ENCODE measurements at places on chromosomes 1 and 21. TPM values are rescaled to one million over a fixed set of nuclear protein-coding genes. Genes with fewer than 3 reads are reported as not detected.

- H3K27ac ChIP-seq: no peak overlapping the region
- no peak for DNase-seq
- H3K4me1 ChIP-seq: no peaks in the 10 kb centered on the region
- no peaks in the 10 kb centered on the region for H3K36me3 ChIP-seq
Measured at GRCh38 chr1:194174528-194174927, 988.1 kb upstream of the B3GALT2 start.

DNA sequence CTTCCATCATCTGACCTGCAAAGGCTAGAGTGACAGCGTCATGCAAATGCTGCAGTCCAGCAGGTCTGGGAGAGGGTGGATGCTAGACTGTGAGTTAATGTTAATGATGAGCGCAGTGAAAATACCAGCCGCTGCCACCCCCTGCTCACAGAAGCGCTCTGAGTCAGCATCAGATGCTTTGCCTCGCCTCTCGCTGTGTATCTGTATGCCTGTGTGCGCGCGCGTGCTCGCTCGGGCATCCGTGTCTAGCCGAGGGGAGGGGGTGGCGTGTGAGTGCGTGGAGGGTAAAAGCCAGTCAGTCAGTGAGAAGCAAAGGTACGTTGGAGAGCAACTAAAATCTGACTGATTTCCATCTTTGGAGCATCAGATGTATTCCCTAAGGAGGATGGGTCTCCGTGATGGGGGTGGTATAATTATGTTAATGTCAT lies 858.7 kb downstream of the USP25 start:
- peak; percentile 21 for DNase-seq
- H3K4me3 ChIP-seq: peak overlapping the region; percentile 42
- peaks cover 10% of the 10 kb centered on the region for H3K4me1 ChIP-seq

DNA sequence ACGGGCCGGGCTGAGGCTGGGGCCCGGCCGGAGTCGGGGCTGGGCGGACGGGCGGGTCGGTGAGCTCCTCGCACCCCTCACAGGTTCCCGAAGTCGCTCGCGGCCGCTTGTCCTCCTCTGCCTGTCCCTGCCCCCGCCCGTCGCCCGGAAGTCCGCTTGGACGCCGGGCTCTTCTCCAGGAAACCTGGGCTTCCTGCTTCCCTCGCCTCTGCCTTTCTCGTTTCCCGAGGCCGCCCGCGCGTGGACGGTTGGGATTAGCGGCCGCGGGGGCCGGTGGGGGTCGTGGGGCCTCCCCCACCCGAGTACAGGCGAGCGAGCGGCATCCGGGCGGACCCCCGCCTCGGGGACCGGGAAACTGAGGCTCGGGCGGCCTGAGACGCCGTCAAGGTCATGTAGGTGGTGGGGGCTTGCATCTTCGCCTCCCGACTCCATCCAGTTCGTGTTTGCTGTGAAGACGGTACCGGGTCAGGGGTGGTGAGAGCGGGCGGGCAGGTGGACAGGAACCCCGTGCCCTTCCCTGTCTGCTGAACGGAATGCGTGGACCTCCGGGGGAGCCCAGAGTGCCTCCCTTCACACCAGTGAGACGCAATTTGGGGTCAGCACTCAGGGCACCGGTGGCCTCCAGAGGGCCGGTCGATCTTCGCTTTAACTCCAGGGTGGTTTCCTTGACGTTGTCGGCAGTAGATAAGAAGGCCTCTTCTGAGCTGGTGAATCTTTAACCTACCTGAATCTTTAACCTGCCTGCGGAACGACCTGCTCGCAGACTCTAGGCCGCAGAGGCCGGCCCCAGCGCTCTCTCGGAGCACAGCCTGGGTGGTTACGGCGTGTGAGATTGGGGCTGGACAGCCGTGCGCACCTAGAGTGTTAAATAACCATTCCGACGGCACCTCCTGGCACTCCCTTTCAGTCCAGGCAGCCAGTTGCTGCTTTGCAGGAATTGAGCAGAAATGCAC lies 686 bp downstream of the ARF1 start:
- no peaks in the 10 kb centered on the region for H3K27me3 ChIP-seq
- H3K4me1 ChIP-seq: peaks cover 51% of the 10 kb centered on the region
- no peaks in the 10 kb centered on the region for H3K36me3 ChIP-seq

- H3K36me3 ChIP-seq: no peaks in the 10 kb centered on the region
- DNase-seq: no peak
- no peak overlapping the region for H3K4me3 ChIP-seq
Measured at GRCh38 chr1:109657395-109657794, 1.5 kb downstream of the GSTM4 start.

PLA2G5 gene
- 0.60 TPM for total RNA-seq

DNA sequence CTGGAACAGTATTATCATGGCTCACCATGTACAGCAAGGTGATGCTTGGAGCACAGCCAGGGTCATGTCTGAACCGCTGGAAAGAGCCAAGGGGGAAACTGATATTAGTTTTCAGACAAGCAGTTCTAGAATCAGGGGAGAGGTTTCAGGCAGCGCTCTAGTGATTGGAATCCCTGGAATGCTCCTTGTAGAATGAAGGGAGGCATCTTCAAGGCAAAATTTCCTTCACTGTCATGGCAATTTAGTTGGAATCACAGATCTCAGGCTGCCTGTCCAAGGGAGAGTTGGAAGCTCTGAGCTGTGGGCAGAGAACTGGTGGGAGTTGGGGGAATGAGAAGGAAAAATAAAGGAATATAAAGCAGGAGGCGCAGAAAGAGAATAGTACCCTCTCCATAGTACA lies 737.1 kb downstream of the PTPRU start:
- H3K36me3 ChIP-seq: no peaks in the 10 kb centered on the region
- H3K4me3 ChIP-seq: no peak overlapping the region
- H3K27ac ChIP-seq: no peak overlapping the region
- peaks cover 3% of the 10 kb centered on the region for H3K27me3 ChIP-seq
- no peak for DNase-seq

DNA sequence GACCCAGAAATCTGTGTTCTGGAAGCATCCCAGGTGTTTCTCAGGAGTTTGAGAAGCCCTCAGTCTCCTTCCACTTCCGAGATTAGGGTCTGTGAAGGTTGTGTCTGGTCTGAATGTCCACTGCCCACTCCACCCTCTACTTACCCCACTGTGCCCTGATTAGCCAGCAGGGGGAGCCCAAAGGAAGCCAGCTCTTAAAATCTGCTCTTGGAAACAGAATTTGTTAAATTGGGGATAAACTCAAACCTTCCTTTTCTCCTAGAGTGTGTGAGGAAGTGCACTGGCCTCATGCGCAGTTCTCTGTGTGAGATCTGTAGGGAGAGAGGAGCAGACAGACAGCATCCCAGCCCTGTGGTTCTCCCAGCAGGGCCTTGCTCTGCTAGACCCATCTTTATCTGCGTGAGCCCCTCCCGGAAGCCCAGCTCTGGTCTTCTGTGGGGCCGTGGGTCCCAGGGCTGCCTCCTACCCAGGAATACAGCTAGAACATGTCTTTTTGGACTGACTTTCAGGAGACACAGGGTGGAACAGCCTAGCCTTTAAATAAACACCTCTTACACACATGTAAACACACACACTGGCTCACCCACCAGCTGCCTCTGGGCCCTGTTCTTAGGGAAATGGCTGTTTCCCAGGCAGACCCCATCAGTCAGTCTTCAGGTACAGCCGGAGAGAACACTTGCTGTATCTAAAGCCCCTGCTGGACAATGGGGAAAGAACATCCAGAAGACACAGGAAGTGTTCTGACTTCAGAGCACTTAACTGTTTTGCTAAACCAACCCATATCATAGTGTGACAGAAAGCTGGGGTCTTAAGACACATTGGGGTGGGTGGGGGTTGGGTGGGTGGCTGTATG lies 52.2 kb downstream of the SMYD2 start:
- no peaks in the 10 kb centered on the region for H3K4me1 ChIP-seq
- no peaks in the 10 kb centered on the region for H3K27me3 ChIP-seq
- no peak overlapping the region for H3K4me3 ChIP-seq
- peak; percentile 57 for DNase-seq

TESK2 gene
- 15.7 TPM for total RNA-seq
